ENCODE measurements at places on chromosomes 4 and X.

- DNase-seq = no peak
- H3K27ac ChIP-seq = no peak overlapping the region
- H3K27me3 ChIP-seq = no peaks in the 10 kb centered on the region
- H3K36me3 ChIP-seq = no peaks in the 10 kb centered on the region
- H3K4me3 ChIP-seq = no peak overlapping the region
These were observed 10.0 kb downstream of the CSTF2 start for GRCh38 chrX:100830143-100830542.

GRCh38 chr4:85420831-85421230 lies 54.1 kb upstream of the ARHGAP24 start:
- H3K27me3 ChIP-seq = no peaks in the 10 kb centered on the region
- H3K36me3 ChIP-seq = no peaks in the 10 kb centered on the region
- no peak overlapping the region for H3K27ac ChIP-seq
- H3K4me1 ChIP-seq = no peaks in the 10 kb centered on the region
- DNase-seq = no peak

DNA sequence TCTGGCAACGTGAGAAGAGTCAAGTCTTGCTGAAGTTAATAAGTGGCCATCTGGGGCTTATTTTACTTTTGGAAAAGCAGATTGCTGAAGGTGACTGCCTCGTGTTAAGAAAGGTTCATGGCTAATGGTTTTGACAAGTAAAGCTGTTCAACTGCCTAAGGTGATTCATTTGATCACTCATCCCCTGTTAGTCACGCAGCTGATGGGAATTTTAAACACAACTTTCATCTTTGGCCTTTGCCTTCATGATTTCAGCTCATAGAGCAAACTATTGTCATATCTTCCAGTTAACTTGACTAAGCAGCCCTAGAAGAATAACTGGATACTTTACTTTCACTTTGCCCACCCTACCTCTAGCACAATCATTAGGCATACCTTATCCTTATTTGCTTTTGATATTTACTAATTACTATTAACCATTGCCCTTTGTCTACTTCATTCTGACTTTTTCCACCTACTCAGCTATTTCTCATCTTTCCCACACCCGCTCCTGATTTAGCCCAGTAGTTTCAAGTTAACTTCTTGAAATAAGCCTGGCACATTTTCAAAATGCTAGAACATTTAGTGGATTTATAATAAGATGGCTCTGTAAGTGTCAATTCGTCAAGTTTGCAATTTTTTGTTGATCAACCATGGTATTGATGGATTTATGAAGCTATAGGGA lies 170.6 kb upstream of the S100G start:
- H3K27ac ChIP-seq = no peak overlapping the region
- DNase-seq = no peak
- no peaks in the 10 kb centered on the region for H3K27me3 ChIP-seq
- no peak overlapping the region for H3K4me3 ChIP-seq
- no peaks in the 10 kb centered on the region for H3K4me1 ChIP-seq

GRCh38 chr4:184375027-184375426 lies 99.3 kb downstream of the IRF2 start:
- no peak for DNase-seq
- H3K4me3 ChIP-seq = no peak overlapping the region
- H3K36me3 ChIP-seq = no peaks in the 10 kb centered on the region
- H3K4me1 ChIP-seq = peaks cover 42% of the 10 kb centered on the region
- H3K27me3 ChIP-seq = no peaks in the 10 kb centered on the region

DNA sequence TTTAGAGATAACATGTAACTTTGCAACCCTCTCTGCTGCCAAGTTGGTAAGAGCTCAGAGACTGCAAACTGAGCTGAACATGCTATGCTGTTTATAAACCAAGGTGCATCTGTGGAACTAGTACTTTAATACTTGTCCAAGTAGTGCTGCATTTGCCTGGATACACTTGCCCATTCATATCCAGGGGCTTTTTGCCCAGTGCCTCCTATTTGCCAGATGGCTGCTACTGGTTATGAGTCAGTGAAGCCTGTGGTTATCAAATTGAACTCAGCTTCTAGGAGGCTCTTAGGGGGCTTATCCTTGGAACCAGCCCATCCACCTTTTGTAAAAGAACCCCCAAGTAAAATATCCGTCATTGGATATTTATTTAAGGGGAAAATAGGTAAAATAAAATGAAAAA lies 79.6 kb downstream of the AFF2 start:
- H3K27me3 ChIP-seq = no peaks in the 10 kb centered on the region
- no peak for DNase-seq
- H3K36me3 ChIP-seq = no peaks in the 10 kb centered on the region
- H3K4me3 ChIP-seq = no peak overlapping the region
- no peaks in the 10 kb centered on the region for H3K4me1 ChIP-seq

DNA sequence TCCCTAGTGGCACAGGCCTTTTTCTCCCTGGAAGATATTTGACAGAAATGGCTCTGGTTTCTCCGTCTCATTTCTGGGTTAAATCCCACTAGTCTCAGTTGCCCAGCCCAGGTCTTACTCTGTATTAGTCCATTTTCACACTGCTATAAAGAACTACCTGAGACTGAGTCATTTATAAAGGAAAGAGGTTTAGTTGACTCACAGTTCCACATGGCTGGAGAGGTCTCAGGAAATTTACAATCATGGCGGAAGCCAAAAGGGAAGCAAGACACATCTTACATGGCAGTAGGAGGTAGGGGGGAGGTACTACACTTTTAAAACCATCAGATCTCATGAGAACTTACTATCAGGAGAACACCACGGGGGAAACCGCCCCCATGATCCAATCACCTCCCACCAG lies 81.9 kb downstream of the FHDC1 start:
- H3K27ac ChIP-seq = no peak overlapping the region
- no peaks in the 10 kb centered on the region for H3K4me1 ChIP-seq
- H3K27me3 ChIP-seq = no peaks in the 10 kb centered on the region
- H3K4me3 ChIP-seq = no peak overlapping the region

DNA sequence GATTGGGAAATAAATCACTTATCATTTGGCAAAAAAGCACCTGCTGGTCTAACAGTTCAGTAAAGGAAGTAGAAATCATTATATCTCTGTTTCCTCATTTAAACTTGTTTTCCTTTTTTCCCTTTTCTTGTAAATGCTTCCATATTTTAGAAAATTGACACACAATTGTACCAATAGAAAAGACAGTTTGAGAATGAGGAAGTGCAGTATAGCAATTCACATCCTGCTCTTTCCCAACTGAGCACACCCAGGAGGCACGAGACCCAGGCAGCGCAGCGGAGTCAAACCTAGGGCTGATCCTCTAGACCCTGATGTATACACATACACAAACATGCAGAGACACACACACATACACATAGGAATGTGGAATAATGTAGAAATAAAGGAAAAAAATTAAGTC lies 74.8 kb upstream of the PACRGL start:
- H3K4me1 ChIP-seq = 0 out of 2 replicates have a peak, but pooled peaks cover 9% of the 10 kb centered on the region
- no peak overlapping the region for H3K4me3 ChIP-seq
- no peak for DNase-seq

GRCh38 chr4:156858071-156858470 lies 113.5 kb downstream of the PDGFC start:
- H3K27me3 ChIP-seq = no peaks in the 10 kb centered on the region
- no peaks in the 10 kb centered on the region for H3K36me3 ChIP-seq
- no peak overlapping the region for H3K27ac ChIP-seq
- H3K4me3 ChIP-seq = no peak overlapping the region
